Pancreas (tissue), 10 donors: ENCODE measurements at places on chromosomes 16 and 17. TPM values are rescaled to one million over a fixed set of nuclear protein-coding genes. Genes with fewer than 3 reads are reported as not detected.

Gene ITGAD
- total RNA-seq = not detected

Gene SMIM22
- total RNA-seq = 50.3 TPM

- DNase-seq = no peak
- peaks cover 3% of the 10 kb centered on the region for H3K27me3 ChIP-seq
- H3K4me1 ChIP-seq = no peaks in the 10 kb centered on the region
- no peaks in the 10 kb centered on the region for H3K36me3 ChIP-seq
- no peak overlapping the region for H3K4me3 ChIP-seq
- no peak overlapping the region for H3K27ac ChIP-seq
Measured at GRCh38 chr16:22816475-22816874, 2.5 kb downstream of the HS3ST2 start.

Gene ARMC7
- total RNA-seq = 5.9 TPM

DNA sequence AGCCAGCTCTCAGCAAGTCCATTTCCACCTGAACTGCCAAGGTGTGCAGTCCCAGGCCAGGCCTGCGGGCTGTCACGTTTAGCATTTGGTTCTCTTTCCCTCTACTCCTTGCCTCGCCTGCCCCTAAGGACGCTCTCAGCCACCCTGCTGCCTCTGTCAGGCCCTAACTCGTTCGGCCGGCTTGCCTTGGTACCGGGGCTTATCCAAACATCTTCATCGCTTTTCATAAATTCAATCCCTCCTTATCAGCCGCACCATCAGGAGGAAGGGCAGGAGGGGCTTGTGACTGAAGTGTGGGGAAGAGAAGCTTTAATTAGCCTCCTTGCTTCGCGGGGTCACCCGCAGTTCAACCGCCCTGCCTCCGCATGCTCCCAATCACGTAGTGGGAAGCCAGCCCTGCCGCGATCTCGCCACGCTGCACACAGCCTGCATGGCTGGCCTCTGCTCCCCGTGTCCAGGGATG is 231.1 kb downstream of the SOX9 start:
- no peaks in the 10 kb centered on the region for H3K27me3 ChIP-seq
- no peaks in the 10 kb centered on the region for H3K4me1 ChIP-seq
- H3K27ac ChIP-seq = no peak overlapping the region
- DNase-seq = no peak
